ENCODE measurements at places on chromosomes 6 and 20. TPM values are rescaled to one million over a fixed set of nuclear protein-coding genes. Genes with fewer than 3 reads are reported as not detected.

- H3K4me3 ChIP-seq, result no peak overlapping the region
- no peak for DNase-seq
- no peaks in the 10 kb centered on the region for H3K36me3 ChIP-seq
- H3K27me3 ChIP-seq, result no peaks in the 10 kb centered on the region
- H3K4me1 ChIP-seq, result no peaks in the 10 kb centered on the region
- H3K27ac ChIP-seq, result no peak overlapping the region
Observed at GRCh38 chr6:134701301-134701700, 248.6 kb downstream of the ALDH8A1 start.

GRCh38 chr20:59378396-59378795 is 78.0 kb downstream of the EDN3 start:
- no peak overlapping the region for H3K4me3 ChIP-seq
- H3K4me1 ChIP-seq, result no peaks in the 10 kb centered on the region
- no peaks in the 10 kb centered on the region for H3K36me3 ChIP-seq
- H3K27ac ChIP-seq, result no peak overlapping the region
- DNase-seq, result no peak

Gene CABLES2
- 9.8 TPM for total RNA-seq

DNA sequence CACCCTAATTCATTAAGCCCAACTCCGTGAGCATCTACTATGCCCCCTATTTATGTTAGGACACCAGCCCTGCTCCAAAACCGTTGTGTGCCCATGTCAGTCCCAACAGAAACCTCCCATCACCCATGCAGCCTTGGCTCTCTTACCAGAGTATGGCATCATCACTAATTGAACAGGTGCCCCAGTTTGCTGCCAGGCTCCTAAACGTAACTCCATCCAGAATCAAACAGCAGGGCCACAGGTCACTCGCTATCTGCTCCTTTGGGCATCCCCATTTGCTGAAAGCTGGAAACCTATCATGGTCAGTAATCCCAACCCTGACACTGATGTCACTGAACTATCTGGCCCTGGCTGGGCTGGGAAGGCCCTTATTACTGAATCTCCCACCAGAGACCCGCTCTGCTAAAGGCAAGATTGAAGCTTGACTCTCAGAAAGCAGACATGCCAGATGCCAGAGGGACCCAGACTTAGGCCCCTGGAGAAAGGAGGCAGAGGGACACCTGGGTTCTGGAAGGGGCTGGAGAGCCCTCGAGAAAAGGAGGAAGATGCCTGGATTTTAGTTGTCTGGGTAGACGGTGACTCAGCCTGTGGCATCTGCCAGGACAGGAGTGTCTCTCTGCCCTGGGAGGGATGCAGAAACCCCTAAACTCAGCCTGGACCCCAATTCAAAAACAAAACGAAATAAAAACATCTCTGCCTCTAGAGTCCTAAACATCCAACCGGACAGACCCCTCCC is 14.0 kb downstream of the MUCL3 start:
- no peaks in the 10 kb centered on the region for H3K36me3 ChIP-seq
- H3K4me1 ChIP-seq, result peaks cover 8% of the 10 kb centered on the region
- peak overlapping the region; percentile 42 for H3K4me3 ChIP-seq
- no peak for DNase-seq

- H3K36me3 ChIP-seq, result no peaks in the 10 kb centered on the region
- DNase-seq, result no peak
- no peaks in the 10 kb centered on the region for H3K4me1 ChIP-seq
- no peak overlapping the region for H3K4me3 ChIP-seq
Observed at GRCh38 chr6:64034910-64035655, 399.5 kb downstream of the PHF3 start.

DNA sequence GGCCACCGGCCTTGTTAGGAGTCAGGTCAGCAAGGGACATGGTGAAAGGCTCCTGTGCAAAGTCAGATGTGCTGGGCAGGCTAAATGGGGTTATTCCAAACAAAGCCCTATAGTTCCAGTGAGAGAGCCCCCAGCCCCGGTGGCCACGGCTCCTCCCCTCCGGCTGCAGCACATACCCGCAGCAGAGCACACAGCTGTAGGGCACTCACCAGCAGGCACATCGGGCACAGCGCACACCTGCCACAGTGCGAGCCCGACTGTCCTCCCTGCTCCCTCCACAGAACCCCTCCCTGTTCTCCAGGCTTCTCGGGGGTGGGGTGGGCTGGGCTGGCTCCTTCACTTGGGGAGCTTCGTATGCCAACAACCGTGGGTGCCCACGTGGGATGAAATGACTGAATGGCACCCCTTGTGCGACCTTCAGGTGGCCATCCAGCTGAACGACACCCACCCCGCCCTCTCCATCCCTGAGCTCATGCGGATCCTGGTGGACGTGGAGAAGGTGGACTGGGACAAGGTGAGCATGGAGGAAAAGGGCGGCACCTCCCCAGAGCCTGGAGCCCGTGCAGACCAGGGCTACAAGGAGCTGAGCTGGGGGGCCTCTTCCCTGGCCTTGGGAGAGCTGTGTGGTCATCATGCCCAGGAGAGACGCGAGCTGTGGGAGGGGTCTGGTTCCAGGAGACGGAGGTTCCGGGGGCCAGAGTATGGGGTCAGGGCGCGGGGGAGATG is 30.9 kb downstream of the PYGB start:
- H3K27me3 ChIP-seq, result no peaks in the 10 kb centered on the region
- peaks cover 7% of the 10 kb centered on the region for H3K4me1 ChIP-seq
- peak overlapping the region; percentile 51 for H3K27ac ChIP-seq
- H3K4me3 ChIP-seq, result no peak overlapping the region
- H3K36me3 ChIP-seq, result peaks cover 26% of the 10 kb centered on the region

Gene FAM209B
- total RNA-seq, result not detected

DNA sequence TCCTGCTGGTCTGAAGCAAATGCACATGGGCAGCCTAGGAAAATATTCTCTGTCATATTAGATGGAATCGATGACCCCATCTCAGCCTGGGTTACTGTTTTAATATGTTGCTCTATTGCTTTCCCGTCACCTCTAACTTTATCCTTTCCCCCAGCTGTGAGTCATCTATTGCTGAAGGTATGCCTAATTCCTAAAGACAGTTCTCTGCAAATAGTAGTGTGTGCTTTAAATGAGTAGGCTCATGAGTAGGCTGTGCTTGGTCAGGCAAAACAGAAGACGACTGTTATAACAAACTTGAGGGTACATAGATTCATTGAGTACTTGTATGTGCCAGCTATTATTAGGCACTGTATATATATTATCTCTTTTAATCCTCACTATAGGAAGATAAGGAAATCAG is 47.2 kb downstream of the CTNNBL1 start:
- no peaks in the 10 kb centered on the region for H3K27me3 ChIP-seq
- H3K4me1 ChIP-seq, result no peaks in the 10 kb centered on the region
- H3K27ac ChIP-seq, result no peak overlapping the region
- peak; percentile 8 for DNase-seq

DNA sequence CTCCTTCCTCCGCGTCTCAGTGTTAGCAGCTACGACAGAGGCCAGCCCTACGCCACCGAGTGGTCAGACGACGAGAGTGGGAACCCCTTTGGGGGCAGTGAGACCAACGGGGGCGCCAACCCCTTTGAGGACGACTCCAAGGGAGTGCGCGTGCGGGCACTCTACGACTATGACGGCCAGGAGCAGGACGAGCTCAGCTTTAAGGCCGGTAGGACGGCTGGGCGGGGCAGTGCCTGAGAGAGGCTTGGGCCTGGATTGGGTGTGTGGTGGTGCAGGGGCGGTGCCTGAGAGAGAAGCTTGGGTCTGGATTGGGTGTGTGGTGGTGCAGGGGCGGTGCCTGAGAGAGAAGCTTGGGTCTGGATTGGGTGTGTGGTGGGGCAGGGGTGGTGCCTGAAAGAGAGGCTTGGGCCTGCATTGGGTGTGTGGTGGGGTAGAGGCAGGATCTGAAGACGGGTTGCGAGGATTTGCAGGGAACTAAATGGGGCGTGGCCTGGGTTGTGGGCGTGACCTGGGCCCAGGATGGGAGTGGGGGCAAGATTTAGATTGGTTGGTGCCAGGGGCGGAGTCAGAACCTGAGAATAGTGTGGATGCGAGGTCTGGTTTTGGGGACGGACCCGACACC is 24.4 kb downstream of the SPDEF start:
- H3K27ac ChIP-seq, result no peak overlapping the region
- no peaks in the 10 kb centered on the region for H3K36me3 ChIP-seq
- H3K4me3 ChIP-seq, result no peak overlapping the region
- no peak for DNase-seq
- H3K27me3 ChIP-seq, result no peaks in the 10 kb centered on the region

Gene DTNBP1
- 29.3 TPM for total RNA-seq

Gene DEFB124
- not detected for total RNA-seq

DNA sequence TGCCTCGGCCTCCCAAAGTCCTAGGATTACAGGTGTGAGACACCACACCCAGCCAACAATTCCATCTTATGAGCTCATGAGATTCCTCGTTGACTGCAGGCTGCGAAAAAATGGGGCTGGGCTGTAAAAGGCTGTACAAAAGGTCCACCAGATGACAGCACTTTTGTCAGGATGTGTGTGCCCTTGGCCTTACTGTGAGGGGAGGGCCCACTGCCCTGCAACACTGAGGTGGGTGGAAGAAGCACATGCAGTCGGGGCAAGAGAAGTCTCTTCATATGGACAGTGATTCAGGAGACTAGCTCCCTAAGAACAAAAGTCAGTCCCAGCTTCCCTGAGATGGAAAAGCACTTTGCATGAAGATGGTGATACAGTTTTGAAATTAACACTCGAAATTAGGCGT is 50.5 kb downstream of the KCTD20 start:
- H3K4me3 ChIP-seq, result no peak overlapping the region
- no peaks in the 10 kb centered on the region for H3K4me1 ChIP-seq
- no peak overlapping the region for H3K27ac ChIP-seq
- no peak for DNase-seq

- no peak for DNase-seq
- no peak overlapping the region for H3K4me3 ChIP-seq
Observed at GRCh38 chr6:46220352-46221221, 49.8 kb upstream of the ENPP5 start.

GRCh38 chr6:113713665-113714064 is 143.5 kb upstream of the MARCKS start:
- H3K27ac ChIP-seq, result no peak overlapping the region
- H3K27me3 ChIP-seq, result no peaks in the 10 kb centered on the region
- H3K36me3 ChIP-seq, result no peaks in the 10 kb centered on the region
- no peak for DNase-seq
- H3K4me1 ChIP-seq, result no peaks in the 10 kb centered on the region
- H3K4me3 ChIP-seq, result no peak overlapping the region

DNA sequence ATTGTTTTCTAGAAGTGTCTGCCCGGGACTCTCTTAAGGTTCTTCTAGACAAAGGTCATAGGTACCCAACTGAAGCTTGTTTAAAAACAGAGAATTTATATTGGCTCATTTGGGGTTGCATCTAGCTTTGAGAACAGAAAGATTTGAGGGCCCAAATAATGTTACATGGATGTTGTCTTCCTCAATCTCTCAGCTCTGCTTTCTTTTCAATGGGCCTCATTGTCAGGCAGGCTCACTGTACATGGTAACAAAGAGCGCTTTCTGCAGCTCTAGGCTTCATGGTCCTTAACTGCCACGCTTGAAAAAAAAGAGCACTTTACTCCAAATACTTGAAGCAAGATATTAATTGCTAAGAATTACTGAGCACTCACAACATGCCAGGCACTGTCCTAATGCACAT is 22.2 kb downstream of the NHLRC1 start:
- H3K36me3 ChIP-seq, result no peaks in the 10 kb centered on the region
- H3K4me3 ChIP-seq, result no peak overlapping the region
- no peaks in the 10 kb centered on the region for H3K27me3 ChIP-seq

Gene CPNE1
- 217 TPM for total RNA-seq

Gene GSTA3
- total RNA-seq, result not detected

- no peaks in the 10 kb centered on the region for H3K27me3 ChIP-seq
- H3K4me3 ChIP-seq, result no peak overlapping the region
- no peak overlapping the region for H3K27ac ChIP-seq
- DNase-seq, result no peak
- no peaks in the 10 kb centered on the region for H3K36me3 ChIP-seq
Observed at GRCh38 chr6:129133770-129134192, 250.8 kb downstream of the LAMA2 start.
